ENCODE measurements at places on chromosomes 7 and 10.

- no peak for DNase-seq
These were observed 2.2 kb downstream of the CFAP46 start for GRCh38 chr10:132939957-132940790.

DNA sequence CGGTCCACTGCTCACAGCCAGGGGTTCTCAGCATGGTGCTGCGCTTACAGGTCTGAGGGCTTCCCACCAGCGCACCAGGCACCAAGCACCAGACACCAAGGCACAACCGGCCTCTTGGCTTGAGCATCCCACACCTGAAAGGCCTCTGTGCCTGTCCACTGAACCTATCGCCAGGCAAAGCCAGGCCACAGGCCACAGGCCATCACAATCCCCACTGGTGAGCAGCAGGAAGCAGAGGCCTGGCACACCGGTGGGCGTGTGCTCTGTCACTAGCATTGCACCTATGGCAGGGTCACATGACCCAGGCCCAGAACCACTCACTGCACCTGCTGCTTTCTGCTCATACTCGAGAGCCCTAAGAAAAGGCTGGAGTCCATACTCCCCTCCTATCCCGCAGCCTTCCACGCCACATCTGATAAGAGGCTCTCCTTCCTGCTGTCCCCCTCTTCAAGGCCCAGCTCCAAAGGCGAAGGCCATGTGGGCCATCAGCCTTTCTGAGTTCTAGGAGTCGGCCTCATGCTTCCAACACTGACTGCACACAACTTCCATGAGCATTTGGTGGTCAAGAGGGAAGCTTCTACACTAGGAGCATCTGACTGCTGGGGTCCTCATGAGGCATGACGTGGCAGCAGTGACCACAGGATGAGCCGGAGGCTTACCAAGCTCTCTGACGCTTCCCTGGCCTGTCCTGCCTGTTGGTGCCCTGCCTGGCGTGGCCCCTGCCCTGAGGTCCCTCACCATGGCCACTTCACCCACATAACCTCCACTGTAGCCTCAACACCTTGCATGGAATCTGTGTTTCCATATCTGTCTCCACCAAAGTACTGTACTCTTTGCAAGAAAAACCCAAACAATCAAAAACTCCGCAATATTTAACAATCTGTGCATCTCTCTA, 166.3 kb downstream of the TNS3 start:
- no peak for DNase-seq

DNA sequence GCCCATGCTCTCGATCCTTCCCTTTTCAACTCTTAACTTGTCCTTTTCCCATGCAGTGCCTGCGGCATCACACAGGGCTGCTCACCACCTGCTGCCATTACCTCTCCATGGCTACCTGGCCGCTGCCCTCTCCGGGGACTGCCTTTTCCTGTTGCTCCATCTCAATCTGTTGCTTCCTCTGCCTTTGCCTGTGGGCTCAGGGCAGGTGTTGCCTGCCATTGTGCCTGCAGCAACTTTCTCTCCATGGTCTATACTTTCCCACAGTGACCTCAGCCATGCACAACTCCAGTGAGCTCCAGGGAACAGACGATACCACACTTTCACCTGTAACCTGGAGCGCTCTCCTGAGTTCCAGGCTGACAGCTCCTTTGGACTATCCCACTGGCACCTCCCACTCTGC, 3.2 kb downstream of the DNAJB12 start:
- no peak for DNase-seq

GRCh38 chr10:45154502-45154901, 153.8 kb downstream of the ZNF22 start:
- DNase-seq: no peak

GRCh38 chr7:65953890-65954450, 28.0 kb downstream of the GUSB start:
- DNase-seq: no peak

DNA sequence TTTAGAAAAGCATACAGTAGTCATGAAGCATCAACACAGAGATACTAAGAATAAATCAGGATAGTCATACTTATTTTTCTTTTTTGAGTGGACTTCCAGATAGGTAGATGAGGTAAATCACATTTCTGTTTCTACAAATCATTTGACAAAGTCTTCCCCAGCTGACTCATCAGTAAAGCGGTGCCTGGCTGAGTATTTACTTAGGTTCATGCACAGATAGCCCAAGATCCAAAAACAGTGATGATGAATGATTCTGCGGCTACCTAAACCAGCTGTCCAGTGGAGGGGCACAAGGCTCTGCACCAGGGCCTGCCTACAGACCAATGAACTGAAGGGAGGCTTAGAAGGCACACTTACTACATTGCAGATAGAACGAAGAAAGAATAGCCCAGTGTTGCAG, 113.1 kb downstream of the PARP12 start:
- DNase-seq: no peak

DNA sequence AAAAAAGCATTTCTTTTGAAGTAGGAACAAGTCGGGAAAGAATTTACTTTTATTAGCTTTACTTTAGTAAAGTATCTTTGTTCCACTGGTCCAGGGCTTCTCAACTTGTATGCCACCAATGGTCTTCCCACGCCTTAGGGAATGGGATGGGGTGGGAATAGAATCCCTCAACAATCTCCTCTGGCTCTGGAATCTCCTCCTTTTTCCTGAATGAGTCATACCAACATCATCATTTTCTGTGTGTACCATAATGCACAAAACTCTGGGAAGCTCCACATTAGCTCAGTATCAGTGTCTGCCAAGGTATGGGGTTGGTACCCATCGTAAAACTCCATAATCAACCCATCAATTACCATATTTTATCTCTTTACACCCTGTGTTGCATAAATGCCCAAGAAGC, 159.4 kb upstream of the BMPER start:
- no peak for DNase-seq

DNA sequence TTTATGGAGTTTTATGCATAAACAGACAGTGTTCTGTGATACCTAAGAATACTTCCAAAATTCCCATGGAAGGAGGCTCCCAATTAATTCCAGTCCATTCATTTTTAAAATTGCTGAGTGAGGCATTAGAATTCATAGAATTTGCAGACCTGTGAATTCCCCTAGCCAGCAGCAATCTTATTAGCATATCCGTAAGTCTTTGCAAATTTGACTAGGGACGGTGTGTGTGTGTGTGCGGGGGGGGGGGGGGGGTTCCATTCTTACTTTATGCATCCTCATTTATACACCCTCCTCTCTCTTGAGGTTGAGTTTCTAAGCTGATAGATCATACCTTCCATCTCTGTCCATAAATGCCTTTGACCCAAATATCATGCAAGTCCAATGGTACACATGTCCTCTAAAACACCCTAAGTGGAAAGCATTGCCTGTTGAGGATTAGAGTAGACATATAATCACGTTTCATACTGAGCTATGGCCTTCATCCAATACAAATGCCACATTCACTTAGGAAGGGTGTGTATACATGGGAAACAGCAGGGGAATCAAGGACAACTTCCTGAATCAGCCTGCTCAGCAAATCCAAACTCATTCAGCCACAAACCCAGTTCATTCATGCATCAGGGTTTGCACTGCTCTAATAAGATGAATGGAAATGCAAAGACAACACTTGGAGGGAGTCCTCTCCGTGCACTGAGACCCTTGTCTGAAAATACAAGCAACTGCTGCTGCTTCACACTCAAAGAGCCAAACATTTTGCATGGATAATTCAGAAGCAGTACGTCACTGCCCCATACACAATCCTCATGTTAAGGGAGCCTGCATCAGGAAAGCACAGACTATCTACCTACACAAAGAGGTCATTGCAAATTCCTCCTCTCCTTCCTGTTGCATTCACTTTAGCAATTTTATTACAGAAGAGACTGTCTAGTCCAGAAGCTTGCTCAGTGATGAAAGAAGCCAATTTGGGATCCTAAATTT, 350.8 kb downstream of the KCNMA1 start:
- DNase-seq: no peak

DNA sequence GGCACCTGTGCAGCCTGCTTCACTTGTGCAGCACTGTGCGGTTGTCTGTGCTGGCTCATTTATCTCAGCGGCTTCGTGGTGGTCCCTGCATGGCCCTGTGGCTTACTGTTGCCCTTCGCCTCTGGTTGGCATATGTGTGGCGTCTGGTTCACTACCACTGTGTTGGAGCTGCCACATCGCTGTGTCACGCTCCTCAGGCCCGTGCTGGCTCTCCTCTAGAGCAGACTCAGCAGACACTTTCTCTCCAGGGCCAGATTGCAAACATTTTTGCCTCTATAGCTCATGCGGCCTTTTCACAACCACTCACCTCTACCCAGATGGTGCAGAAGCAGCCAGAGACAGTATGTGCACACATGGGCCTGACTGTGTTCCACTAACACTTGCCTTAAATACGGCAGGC, 37.9 kb downstream of the PPP2R2D start:
- DNase-seq: no peak

GRCh38 chr7:22718911-22719420, 8.0 kb upstream of the IL6 start:
- no peak for DNase-seq

DNA sequence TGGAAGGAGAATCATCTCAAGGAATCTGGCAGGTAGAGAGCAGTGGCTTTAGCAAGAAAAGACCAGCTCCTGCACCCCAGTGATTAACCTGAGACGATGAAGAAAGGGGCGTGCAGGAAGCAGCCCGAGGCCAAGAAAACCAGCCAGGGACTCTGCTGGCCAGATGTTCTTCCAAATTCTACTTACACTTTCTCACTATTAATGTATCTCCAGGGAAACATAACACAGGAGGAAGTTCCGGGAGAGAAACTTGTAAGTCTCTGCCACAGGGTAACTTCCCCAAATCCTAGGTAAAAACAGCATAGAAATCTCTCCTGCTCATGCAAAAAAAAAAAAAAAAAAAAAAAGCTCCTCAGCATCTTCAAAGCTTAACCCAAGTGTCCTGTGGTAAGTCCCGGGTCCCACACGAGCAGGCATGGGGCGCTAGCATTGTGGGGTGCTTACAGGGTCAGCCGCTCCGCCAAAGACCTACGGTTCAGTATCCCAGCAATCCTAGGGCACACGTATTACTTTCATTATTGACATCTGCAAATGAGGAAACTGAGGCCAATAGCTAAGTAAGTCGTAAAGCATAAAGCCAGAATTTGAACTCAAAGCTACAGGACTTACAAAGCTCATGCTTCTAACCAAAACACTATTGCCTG, 97.2 kb upstream of the GNA12 start:
- no peak for DNase-seq

DNA sequence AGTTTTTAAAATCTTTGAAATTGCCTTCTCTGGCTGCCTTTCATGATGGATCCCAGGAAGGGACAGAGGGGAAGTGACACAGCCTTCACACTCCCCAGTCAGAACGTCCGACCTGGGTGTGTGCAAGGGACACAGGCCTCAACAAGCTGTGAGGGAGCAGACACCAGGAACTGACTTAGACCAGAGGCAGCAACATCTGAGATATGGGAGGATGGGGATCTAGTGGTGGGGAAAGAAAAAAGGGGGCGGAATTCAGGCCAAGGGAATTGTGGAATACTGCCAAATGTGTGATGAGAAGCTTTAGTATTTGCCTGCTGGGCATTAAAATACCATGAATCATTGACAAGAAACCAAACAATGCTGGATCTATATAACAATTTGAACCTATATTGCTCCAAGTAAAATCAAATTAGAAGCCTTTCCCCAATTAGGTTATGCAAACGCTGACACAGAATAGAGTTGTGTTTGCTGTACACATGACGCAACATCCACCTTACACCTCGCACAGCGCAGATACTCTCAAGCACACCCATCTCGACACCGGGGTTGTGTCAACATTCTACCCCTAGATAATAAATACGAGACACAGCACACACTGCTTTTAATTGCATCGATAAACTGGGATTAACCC, 17.2 kb upstream of the MNX1 start:
- no peak for DNase-seq

DNA sequence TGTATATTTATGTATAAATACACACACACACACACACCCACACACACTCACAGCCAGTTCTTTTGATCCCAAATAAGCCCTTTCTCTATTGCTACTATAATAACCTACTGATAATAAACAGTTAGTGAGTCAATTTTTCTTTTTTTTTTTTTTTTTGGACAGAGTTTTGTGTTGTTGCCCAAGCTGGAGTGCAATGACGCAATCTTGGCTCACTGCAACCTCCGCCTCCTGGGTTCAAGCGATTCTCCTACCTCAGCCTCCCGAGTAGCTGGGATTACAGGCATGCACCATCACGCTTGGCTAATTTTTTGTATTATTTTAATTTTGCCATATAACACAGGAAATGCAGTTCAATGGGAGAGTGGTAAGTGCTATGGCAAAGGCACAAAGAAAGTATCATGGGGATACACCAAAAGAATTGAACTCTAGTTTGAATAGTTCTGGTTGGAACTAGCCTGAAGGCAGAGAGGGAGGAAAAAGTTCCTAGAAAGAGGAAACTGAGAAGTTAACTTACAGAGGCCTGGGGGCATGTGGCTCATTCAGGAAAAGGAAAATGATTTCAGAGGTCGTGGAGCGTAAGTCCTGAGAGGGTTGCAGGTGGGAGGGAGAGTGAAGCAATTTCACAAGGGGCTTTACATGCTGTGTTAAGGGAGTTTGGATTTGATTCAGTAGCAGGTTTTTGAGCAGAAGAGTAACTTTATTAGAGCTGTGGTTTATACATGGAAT, 44.4 kb upstream of the JCAD start:
- DNase-seq: no peak

DNA sequence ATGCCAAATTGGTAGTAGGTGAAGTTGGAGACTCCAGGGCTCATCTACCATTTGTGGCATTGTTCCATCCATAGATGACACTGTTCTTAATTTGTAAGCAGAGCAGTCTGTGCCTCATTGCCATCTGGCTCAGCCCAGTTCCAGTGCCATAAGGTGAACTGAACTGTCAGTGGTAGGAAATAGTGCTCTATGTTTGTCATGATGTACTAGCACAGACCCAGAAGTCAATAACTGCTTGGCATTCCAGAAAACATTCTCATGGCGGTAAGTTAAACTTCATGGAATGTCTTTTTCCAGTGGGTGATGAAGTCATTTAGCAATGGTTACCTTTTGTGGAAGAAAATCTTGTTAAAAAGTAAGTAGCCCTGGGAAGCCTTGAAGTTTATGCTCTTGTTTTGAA, 302.7 kb downstream of the SUGCT start:
- no peak for DNase-seq

- no peak for DNase-seq
These were observed 15.5 kb downstream of the AGAP3 start for GRCh38 chr7:151101621-151102396.

DNA sequence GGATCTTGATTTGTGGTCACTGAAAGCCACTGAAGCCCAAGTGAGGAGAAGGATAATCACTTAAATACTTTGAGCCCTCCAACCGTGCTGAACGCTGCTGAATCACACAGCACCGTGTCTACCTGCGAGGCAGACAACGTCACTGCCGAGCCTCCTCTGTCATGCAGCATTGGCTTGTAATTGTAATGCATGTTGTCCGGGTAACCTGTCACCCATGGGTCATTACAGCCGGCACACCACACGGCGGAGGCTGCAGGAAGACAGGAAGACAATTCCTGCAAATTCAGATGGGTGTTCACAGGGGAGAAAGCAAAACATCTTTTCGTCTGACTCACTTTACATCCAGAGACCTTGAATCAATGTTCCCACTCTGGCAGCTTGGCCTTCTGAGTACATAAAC, 546.1 kb upstream of the FOXK1 start:
- DNase-seq: no peak

GRCh38 chr10:79246209-79246581, 101.1 kb upstream of the PPIF start:
- no peak for DNase-seq

- no peak for DNase-seq
These were observed 24.9 kb upstream of the PRKAG2 start for GRCh38 chr7:151901828-151902227.

GRCh38 chr7:117808341-117808757, 64.9 kb downstream of the CTTNBP2 start:
- DNase-seq: no peak

- DNase-seq: no peak
These were observed at the start of gene IGFBP3 for GRCh38 chr7:45920502-45921380. TSS of gene IGFBP3 (minus strand) at chr7:45921272. CDS start at chr7:45921140, 132 bp downstream.

GRCh38 chr7:130363026-130363847, 17.1 kb upstream of the CPA1 start:
- no peak for DNase-seq
